ENCODE measurements at places on chromosomes 1 and 21.

DNA sequence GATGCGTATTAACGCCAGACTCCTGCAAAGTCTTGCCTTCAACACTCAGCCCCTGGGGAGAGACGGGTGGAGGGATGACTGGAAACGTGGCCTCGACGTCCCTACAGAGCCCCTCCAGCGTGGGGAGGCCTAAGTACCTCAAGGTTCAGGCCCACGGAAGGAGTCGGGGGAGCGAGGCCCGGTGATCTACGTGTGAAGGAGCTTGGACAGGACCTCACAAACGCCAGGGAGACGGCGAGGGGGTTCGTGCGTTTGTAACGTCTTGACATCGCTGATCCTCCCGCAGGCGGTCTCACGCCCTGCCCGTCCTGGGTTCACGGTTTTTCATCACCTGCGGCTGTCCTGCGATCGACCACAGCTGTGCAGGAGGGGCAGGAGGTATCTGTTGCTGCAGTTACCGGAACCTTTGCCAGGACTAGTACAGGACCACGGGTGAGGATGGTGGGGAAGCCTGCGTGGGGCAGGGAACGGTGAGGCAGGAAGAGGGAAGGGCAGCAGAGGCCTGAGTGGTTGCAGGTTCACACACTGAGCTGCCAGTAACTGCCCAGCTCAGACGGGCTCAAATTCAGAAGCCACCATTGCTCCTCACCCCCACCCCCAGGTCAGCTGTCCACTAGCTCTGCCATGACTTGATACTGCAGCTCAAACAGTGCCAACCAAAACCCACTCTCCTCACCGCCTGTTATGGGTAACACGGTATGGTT is 889 bp upstream of the CCNL2 start:
- DNase-seq, result no peak

- DNase-seq, result peak; percentile 38
Measured at GRCh38 chr1:46246548-46247435, 771 bp upstream of the RAD54L start.

- DNase-seq, result no peak
Measured at GRCh38 chr1:20138346-20138745, 777 bp upstream of the PLA2G2F start.

GRCh38 chr1:151221616-151222015 is 23.3 kb downstream of the PIP5K1A start:
- no peak for DNase-seq

GRCh38 chr1:154627257-154628120 is 19.5 kb upstream of the ADAR start:
- DNase-seq, result peak; percentile 91

GRCh38 chr21:44441041-44441400 is 14.3 kb upstream of the LRRC3 start:
- DNase-seq, result no peak

- DNase-seq, result peak; percentile 48
Measured at GRCh38 chr1:119711804-119712341, at the start of gene PHGDH. Gene PHGDH (plus strand): TSS chr1:119711934. CDS start chr1:119712023, 89 bp downstream.

- DNase-seq, result no peak
Measured at GRCh38 chr1:165395478-165395877, 39.0 kb upstream of the LMX1A start.

- no peak for DNase-seq
Measured at GRCh38 chr1:228884615-228885566, 149.6 kb downstream of the RHOU start.

GRCh38 chr1:112618114-112618720 is 724 bp downstream of the ST7L start:
- DNase-seq, result no peak

GRCh38 chr1:1612104-1612400 is 3.2 kb upstream of the MIB2 start:
- no peak for DNase-seq

DNA sequence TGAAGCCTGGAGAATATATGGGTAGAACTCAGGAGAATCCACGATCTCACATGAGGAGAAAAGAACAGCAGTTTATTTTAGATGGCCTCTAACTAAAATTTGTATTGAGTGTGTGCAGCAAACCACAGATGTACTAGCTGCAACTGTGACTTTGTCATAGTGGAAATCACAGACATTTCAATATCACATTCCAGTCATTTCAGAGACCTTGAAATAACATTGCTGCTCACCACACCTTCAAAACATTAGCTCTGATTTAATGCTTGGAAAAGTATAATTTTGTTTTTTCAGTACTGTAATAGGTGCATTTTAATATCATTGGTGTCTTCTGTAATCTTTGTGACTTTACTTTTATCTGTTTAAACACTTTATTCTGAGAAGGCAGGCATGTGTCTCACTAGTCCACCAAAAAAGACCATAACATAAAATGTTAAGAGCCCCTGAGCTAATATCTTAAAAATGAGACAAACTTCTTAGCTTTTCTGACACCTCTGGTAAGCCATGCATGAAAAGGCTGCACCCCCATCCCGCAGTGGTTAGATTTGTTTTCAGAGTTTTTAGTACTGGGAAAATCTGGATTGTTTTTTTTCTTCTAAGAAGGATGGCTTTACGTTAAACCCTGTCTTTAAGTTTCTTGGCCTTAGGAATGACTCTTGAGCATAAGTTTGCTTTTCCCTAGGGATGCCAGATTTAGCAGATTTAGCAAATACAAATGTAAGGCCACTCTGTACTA is 30.1 kb downstream of the KCNJ15 start:
- no peak for DNase-seq
